ENCODE measurements at places on chromosomes 16 and 17.
A peak's percentile ranks its signal among the peaks of the same experiment; 100 is the strongest.

DNA sequence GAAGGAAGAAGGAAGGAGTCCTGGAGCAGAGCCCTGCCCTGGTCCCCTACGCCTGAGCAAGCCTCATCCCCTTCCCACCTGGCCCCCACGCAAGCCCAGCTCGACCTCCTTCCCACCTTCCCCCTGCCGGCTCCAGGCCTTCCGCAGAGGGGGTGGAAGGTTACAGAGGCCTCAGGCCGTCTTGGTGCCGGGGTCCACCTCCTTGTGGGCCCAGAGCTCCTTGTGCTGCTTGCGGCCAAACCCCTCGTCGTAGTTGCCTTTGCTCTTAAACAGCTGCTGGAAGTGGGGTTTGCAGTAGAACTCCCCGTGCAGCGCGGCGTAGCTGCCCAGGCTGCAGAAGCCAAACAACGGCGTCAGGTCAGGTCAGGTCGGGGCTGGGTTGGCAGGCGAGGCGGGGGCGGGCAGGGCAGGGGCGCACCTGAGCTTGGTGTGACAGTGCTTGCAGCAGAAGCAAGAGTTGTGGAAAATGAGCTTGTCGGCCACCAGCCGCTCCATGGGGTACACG, 1.5 kb downstream of the LIMD2 start:
- DNase-seq: no peak

- DNase-seq: no peak
These were observed 162.8 kb upstream of the ANKFN1 start for GRCh38 chr17:55990332-55991006.

DNA sequence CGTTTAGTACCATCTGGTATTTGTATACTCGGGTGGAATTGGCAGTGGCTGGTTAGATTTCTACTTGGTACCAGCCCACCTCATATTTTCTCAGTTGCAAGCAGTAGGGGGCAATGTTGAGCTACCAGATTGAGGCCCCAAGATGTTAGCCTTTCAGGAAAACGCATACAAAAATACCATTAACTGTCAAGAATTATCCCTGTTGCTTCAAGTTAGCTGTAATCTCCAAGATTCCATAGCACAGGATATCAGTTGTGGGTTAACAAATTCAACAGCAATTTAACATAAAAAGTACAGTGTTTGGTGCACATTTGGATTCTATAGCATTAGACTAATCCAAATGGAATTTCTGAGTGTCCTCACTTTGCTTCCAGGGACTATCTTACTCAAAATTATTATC, 188.2 kb downstream of the FTO start:
- DNase-seq: peak; percentile 33

- no peak for DNase-seq
These were observed 79.3 kb downstream of the ABCC12 start for GRCh38 chr16:48076455-48077012.

DNA sequence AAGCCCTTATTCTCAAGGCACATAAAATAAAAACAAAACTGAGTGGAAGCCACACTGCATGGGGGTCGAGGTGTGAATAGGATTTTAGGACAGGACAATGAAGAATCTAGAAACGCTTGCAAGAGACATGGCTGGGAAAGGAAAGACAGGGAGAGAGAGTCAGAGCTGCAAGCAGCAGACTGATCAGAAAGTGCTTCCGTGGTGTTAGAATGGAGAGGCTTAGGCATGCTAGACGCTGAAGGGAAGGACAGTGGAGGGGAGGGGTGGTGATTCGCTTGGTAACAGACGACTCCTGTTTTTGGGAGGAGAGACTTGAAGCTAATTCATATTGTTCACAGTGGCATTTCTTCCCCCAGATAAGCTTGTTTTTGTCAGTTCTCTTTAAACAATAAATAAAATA, 173.5 kb downstream of the AIPL1 start:
- no peak for DNase-seq

- no peak for DNase-seq
These were observed 9.9 kb downstream of the ATPAF2 start for GRCh38 chr17:18028952-18029540.

DNA sequence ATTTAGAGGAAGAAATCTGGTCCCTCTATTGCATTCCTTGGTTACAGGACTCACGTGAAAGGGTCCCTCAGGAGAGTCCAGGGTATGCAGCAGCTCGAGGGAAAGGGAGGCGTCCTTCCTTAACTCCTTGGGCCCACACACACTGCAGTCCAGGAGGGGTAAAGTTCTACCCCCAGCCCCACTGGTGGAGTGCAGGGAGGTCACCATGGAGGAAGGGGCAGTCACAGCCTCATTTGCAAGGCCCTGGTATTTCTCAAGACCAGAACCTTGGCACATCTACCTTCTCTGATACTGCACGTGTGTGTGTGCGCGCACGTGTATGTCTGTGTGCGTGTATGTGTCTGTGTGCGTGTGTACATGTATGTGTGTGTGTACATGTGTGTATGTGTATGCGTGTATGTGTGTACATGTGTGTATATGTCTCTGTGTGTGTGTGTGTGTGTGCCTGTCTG, 11.1 kb downstream of the HIC1 start:
- no peak for DNase-seq

DNA sequence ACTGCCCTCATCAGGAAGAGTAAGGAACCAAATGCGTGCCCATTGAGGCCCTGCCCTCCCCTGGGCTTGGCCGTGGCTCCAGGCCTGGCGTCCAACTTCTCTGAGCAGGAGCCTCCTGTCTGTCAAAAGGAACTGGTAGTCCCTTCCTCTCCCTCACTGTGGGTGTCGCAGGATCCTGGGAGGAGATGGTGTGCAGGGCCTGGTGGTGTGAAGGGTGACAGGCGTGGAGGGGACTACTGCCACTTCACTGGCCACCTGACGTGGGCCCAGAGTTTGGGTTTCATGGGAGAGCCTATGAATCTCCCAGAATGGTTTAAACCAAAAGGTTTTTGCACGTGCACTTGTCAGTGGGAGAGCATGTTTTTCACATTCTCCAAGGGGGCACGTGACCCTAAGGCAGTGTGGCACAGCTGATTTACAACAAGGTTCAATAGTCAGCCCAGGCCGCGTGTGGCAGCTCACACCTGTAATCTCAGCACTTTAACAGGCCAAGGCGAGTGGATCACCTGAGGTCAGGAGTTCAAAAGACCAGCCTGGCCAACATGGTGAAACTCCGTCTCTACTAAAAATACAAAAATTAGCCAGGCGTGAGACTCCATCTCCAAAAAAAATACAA, 12.5 kb downstream of the ARL2BP start:
- DNase-seq: no peak

DNA sequence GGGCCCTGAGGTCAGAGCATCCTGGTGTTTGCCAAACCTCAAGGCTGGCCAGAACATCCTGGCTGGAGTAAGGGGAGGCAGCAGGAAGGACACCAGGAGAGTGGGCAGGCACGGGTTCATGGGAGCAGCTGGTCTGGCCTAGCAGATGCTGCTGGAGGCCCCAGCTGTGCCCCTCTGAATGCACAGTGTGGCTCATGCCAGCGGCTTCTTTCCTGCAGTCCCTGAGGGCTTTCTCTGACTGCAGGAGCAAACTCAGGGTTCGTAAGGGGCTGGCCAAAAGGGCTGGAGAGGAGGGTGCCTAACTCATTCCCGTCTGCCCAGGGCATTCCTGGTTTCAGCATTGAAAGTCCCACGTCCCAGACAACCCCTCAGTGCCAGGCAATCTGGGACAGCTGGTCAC, 78.7 kb downstream of the ZDHHC7 start:
- no peak for DNase-seq

- no peak for DNase-seq
These were observed 7.3 kb upstream of the CMTM3 start for GRCh38 chr16:66596986-66597848.

DNA sequence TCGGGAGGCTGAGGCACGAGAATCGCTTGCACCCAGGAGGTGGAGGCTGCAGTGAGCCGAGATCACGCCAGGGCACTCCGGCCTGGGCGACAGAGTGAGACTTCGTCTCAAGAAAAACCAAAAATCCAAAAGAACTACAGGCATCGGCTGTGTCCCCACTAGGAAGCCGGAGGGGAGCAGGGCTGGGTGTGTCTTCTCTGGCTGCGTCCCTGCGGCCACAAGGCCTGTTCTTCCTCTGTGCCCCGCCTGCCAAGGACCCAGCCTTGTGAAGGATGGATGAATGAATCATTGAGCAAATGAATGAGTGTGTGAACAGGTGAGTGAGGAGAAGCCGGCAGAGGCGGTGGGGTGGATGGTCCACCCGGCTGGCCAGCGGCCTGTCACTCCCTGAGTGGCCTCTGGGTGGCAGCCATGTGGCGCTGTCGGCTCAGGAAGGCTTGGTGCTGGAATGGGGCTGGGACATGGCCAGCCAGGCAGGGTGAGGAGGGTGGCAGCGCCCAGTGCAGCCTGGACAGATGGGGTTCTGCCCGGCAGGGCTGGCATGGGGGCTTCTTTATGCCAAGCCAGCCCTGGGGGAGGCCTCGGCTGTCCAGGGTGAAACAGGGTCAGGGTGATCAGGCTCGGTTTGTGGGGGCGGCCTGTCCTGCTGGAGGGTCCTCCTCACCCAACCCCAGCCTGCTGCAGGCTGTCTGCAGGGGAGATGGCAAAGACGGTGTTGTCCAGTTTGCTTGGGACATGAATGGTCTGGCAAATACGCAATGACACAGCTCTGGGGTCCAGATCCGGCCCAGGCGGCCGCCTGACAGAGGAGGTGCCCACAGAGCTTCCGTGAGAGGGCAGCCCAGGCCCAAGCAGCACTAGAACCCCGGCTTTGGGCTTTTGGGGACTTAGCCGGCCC, 21.7 kb downstream of the SLC25A10 start:
- peak; percentile 30 for DNase-seq

GRCh38 chr16:89600956-89601355, 12.5 kb upstream of the DPEP1 start:
- DNase-seq: no peak

GRCh38 chr17:30780343-30780742, 44.1 kb downstream of the CRLF3 start:
- DNase-seq: no peak

DNA sequence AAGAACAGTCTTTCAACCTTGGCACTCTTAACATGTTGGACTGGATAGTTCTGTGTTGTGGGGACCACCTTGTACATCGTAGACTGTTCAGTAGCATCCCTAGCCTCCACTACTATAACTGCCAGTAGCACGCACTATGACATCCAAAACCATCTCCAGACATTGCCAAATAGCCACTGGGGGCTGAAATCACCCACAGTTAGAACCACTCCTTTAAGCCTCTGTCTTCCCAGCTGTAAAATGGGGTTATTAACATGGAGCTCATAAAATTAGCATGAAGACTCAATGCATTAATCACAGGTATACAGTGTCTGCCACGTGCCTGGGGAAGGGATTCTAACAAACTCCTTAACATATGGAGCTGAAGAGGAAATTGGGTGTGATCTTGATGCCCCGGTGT, 49.7 kb downstream of the LYRM1 start:
- no peak for DNase-seq

GRCh38 chr16:56231-56927, 2.8 kb downstream of the SNRNP25 start:
- DNase-seq: no peak

DNA sequence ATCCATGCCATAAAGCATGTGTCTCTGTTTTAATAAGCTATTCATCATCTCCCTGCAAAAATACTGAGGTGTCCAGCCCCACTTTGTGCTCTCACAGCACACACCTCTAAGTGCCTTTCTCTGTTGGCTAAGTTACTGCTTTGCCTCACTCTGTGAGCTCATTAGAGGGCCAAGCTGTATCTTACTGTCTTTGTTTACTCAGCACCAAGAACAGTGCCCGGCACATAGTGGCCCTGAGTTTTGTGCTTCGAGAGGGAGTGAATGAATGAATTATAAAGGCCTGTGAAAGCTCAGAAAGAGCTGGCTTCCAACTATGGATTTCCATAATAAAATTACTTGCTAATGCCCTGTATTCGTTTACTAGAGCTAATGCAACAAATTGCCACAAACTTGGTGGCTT, 50.2 kb upstream of the NOG start:
- DNase-seq: no peak

GRCh38 chr16:85515319-85515745, 97.8 kb upstream of the GSE1 start:
- DNase-seq: no peak

- DNase-seq: peak; percentile 25
These were observed 901 bp downstream of the CDYL2 start for GRCh38 chr16:80803339-80804055.

DNA sequence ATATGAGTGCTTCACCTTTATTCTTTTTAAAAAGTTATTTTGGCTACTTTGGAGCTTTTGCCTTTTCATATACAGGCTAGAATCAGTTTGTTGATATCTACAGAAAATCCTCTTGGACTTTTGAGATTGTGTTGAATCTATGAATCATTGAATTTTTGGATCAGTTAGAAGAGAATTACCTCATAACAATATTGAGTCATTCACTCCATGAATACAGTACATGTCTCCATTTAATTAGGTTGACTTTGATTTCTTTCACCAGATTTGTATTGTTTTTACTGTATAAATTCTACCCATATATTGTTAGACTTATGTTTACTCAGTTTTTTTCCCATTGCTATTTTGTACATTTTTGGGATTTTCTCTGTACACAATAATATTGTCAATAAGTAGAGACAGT, 54.4 kb downstream of the TAOK1 start:
- no peak for DNase-seq

GRCh38 chr16:83109490-83110125, 482.8 kb downstream of the CDH13 start:
- no peak for DNase-seq

- DNase-seq: no peak
These were observed 27.0 kb downstream of the PIGL start for GRCh38 chr17:16243801-16244567.

DNA sequence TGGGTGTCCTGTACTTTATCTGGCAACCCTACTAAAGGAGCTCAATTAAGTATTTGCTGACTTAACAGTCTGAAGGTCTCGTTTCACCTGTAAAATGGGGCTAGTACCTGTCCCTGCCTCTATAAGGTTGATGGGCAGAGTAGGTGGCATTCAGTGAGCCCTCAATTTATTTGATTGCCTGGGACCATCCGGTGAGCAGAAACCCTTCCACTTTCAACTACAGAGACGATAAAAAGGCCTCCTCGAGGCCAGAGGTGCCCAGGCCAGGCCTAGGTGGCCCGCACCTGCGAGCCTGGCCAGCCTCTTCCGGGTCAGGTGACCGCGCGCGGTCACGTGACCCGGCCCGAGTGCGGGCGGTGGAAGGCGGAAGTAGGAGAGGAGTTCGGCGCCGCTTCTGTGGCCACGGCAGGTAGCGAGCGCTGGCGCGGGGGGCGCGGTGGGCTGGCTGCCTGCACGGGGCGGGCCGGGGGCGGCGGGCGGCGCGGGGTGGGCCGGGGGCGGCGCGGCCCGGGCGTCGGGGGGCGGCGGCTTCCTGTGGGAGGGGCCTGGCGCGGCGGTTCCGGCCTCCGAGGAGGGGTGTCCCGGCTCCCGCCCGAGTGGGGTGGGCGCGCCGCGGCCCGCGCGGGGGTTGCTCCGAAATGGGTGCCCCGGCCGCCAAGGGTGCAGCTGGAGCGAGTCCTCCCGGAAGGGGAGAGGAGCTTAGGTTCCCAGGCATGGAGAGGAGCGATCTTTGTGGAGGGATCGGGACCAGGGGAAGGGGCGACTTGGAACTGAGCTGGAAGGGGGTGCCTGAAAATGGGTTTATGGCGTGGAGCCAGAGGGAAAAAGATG, at the start of gene WWP2:
TSS of gene WWP2 (plus strand) at position 350 of the 831 bp plus-strand sequence. CDS start 24,679 bp downstream, outside the sequence.
- DNase-seq: peak; percentile 84

DNA sequence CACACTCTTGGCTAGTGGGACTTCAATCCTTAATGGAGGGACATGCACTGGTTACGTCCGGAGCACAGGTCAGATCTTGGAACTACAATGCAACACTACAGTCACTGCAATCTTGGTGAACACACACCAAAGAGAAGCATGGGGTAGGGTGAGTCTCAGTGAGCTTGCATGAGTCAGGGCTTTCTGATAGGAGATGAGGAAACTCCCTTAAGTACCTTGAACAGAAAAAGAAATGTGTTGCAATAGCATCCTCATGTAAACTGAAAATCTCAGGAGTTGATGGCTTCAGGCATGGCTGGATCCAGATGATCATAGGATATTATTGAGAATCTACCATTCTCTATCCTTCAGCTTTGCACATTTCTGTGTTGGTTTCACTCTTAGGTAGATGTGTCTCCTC, 54.1 kb downstream of the CES1 start:
- DNase-seq: no peak

All from bone marrow (tissue), 2 donors.